ENCODE measurements at places on chromosomes 1 and 21. TPM values are rescaled to one million over a fixed set of nuclear protein-coding genes. Genes with fewer than 3 reads are reported as not detected.

COPA gene
- 170 TPM for total RNA-seq

GRCh38 chr21:16037421-16037955 is 307.7 kb downstream of the USP25 start:
- no peak for DNase-seq

DNA sequence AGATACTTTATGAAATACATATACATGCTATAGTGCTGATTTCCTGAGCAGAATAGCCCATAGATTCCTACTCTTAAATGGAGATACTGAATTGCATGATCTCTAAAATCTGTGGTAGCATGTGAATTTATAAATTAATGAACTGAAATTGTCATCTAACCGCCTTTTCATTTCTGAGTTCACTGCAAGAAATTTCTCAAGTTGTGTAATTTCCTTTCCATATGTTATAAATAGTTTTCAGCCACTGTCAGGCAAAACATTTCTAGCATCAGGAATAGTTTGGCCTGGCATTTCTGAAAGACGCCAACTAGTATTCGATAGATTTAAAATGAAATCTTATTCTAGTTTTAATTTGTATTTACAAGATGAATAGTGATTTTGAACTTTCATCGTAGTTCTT is 310.1 kb downstream of the USH2A start:
- DNase-seq, result no peak

GRCh38 chr1:31715087-31715872 is 11.5 kb upstream of the COL16A1 start:
- DNase-seq, result peak; percentile 76

- no peak for DNase-seq
Measured at GRCh38 chr21:31924548-31924947, 51.7 kb downstream of the HUNK start.

- no peak for DNase-seq
Measured at GRCh38 chr1:87398641-87399040, 70.0 kb downstream of the LMO4 start.

DNA sequence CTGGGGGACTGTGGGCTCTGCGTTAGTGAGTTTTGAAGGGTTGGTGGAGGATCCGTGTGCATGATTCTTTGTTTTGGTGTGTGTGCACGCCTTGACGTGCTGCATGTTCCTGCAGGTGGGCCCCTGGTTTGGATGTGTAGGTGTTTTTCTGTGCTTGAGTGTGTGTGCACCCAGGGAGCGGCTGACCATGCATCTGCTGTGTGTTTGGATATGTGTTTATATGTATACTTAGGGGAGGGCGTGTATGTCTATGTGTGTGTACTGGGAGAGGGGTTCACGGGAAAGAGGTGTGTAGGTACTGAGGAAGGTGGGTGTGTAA is 1.1 kb downstream of the VANGL2 start:
- DNase-seq, result no peak

- no peak for DNase-seq
Measured at GRCh38 chr1:170863621-170864020, 71.7 kb upstream of the MROH9 start.

- no peak for DNase-seq
Measured at GRCh38 chr1:36885540-36886357, 148.6 kb downstream of the GRIK3 start.

DNA sequence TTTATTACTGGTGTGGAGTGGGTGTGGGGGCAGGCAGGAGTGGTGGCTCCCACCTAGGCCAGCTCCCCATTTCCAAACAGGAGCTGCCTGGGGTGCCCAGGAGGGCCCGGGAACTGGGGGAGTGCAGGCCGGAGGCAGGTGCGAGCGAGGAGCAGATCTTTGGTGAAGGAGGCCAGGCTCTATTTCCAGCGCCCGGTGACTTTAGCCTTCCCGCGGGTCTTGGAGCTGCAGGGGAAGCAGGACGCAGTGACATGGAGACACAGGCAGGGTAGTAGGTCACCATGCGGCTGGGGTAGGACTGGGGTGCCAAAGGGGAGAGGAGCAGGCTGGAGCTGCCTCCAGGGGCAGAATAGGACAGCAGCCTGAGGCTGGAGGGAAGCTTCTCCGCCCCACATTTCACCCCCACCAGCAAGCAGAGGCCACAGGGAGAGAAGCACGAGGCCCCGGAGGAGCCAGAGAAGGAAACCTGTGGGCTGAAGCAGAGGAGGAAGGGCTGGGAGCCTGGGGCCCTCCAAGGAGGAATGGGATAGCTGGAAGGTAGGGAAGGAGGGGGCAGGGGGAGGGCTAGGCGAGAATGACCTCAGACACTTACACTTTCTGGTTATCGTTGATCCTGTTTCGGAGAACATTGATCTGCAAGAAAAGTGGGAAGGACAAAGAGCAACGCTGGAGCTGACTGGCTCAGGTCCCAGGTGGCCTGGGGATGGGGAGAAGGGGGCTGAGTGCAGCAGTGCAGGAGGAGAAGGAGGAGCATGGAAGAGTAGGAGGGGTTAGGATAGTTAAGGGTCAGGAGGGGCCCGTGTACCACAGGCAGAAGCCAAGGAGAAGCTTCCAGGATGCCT is 18.2 kb downstream of the TNNT2 start:
- DNase-seq, result no peak

CD1E gene
- 0.64 TPM for total RNA-seq

DNA sequence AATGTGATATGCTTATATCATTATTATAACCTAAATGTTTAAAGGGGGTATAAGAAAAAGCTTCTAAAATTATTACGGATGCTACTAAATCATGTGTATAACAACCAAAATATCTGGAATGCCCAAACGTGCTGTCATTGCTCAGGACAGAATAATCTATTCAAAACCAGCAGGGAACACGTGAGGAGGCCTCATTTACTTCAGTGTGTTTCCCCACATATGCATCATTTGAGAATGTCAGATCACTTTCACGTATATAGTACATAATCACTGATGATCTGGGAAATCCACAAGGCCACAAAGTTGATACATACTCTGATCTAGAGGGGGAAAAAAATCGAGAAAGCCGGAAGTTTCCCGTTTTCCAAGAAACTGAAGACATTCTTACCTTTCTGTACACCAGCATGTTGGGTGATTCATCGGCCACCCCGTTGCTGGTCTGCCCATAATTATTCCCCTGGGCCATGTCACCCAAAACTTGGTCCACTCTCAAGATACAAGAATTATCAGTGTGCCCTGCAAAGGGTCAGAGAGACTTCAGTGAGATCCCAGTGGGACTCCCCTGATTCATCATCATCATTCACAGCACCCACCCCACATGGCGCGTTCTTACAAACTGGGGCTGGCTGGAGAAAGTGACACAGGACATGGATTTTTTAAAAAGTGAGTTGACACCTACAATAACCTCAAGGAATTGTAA is 1.5 kb downstream of the RGS7 start:
- DNase-seq, result no peak

PGLYRP4 gene
- not detected for total RNA-seq

Measured in breast epithelium (tissue), 4 donors.